Activated naive CD4-positive, alpha-beta T cell treated with anti-CD3 and anti-CD28 coated beads for 36 hours (primary cell): ENCODE measurements at places on chromosomes 7 and 10.

- no peak for DNase-seq
These were observed 85.6 kb downstream of the PRKG1 start for GRCh38 chr10:51159841-51160240.

- DNase-seq = peak; percentile 41
These were observed 197.1 kb upstream of the STK17A start for GRCh38 chr7:43385856-43386255.

DNA sequence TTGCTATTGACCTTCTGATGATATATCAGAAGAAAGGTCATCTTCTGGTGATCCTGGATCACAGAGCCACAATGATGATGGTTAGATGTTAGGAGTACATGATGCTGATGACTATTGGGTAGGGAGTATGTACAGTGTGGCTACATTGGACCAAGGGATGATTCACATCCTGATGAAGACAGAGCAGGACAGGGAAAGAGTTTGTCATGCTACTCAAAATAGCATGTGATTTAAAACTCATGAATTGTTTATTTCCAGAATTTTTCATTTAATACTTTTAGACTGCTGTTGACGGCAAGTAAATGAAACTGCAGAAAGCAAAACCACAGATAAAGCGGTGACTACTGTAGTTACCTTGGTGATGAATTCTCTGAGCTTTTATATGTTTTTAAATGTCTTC is 397.3 kb downstream of the PPP1R3A start:
- no peak for DNase-seq

- DNase-seq = no peak
These were observed 8.8 kb downstream of the PFKP start for GRCh38 chr10:3076138-3076537.

- no peak for DNase-seq
These were observed 14.6 kb downstream of the OPALIN start for GRCh38 chr10:96344178-96344577.

- no peak for DNase-seq
These were observed 223.8 kb upstream of the CCDC6 start for GRCh38 chr10:60130130-60130579.

GRCh38 chr7:8913682-8914081 is 480.3 kb downstream of the NXPH1 start:
- no peak for DNase-seq

DNA sequence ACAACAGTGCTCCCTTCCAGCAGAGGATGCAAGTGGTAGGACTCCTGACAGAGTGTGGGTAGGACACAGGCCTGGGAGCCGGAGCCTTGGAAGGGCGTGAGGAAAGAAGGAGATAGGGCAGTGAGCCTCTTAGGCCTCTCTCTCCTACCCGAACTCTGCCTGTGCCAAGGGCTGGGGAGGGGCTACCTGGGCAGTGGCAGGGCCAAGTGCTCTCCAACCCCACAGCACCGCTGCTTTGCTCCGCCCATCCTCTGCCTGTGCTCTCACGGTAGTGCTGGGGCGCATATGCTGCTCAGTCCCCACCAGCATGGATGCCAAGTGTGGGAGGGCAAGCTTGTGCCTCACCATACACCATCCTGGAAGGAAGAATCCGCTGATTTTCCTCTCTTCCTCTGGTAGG is 7.5 kb downstream of the FAM131B start:
- no peak for DNase-seq

DNA sequence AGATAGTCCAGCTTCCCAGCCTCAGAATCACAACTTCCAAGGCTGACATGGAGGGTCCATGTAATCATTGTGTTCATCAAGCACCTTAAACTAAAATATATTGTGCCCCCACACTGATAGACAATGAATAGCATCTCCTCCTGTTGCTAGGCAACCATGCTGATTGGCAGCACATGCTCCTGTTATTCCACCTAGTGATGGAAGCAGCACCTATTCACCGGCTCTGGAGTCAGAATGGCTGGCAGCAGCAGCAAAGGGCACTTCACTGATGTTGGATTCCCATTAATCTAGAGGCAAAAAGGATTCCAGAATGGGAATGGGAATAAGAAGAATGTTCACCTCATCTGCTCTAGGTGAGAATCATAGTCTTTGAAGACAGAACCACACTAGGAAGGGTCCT is 55.0 kb downstream of the RELN start:
- no peak for DNase-seq

DNA sequence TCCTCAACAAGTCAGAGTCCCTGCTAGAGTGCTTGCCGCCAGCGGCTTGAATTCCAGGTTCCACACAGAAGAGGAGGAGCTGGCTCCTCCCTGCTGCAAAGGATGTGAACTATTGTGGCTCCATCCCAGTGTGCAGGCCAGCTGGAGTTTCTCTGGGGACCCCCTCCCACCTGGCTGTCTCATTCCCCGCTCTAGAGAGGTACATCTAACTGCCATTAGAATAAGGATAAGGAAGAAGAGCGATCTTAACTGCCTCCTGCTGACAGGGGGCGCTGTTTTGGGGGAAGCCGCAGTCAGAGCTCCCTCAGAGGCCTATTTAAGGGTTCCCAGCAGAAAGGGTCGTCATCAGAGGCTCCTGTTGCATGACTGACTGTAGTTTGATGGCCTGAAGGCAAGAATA is 40.8 kb upstream of the HECW1 start:
- peak; percentile 47 for DNase-seq

DNA sequence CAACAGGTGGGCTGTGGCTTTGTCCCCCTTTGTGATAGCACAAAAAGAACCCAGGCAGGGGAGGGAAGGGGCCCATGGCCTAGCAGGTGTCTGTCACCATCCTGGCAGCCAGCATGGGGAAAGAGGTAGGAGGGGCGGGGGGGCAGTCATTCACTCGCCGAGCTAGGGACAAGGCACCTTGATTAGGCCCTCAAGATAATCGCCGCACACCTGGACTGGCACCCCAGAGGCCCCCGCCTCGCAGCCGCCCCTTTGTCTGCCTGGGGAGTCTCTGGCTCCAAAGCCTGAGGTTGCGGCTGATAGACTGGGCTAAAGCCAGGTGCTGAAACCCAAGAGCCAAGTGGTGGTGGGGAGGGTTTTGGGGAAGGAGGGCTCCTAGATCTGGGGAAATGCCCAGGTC is 151.2 kb upstream of the PCBD1 start:
- no peak for DNase-seq

GRCh38 chr7:29937132-29937531 is 52.5 kb downstream of the SCRN1 start:
- no peak for DNase-seq

DNA sequence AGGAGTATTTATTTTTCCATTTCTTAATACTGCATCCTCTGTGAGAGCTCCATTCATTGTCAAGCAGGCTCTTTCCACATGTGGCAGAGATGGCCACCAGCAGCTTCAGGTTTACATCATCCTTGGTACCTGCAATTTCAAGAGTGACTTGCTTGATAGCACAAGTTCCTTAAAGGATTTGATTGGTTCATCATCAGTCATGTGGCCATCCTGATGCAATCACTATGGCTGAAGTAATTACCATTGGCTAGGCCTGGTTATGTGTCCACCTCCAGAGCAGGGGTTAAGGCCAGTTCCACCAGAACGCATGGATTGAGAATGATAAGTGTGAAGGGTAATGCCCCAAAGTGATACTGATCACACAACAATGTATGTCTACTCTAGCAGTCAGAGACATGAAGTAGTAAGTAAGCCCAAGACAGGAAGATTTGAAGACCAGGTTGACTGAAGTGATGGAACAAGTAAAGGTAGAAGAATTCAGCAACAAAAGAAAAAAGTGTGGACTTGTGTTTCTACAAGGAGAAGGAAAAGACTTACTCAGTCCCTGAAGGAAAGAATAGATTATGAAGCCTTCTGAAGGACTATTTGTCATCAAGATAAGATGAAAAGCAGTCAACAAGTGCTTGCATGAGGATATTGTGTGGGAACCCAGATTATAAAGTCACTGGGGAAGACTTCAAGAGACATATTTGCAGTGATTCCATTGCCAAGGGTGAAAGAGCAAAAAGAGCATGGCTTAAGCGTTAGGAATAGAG is 26.4 kb upstream of the PRKAR2B start:
- no peak for DNase-seq

DNA sequence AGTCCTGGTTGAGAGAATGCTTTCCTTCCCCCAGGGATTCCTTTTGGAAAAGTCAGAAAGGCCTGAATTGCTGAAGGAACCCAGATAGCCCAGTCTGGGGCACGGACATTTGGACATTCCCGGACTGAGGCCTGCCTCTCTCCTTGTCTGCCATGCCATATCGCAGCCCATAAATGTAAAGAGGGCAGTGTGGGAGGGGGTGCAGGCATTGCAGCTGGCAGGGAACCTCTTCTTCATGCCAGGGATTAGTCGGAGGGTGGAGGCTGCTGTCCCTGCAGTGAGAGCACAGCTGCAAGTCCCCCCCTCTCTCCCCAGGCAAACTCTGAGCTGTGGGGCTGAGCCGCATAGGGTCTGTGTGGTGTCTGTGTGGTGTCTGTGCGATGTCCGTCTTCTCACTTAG is 486.0 kb upstream of the MKI67 start:
- no peak for DNase-seq

DNA sequence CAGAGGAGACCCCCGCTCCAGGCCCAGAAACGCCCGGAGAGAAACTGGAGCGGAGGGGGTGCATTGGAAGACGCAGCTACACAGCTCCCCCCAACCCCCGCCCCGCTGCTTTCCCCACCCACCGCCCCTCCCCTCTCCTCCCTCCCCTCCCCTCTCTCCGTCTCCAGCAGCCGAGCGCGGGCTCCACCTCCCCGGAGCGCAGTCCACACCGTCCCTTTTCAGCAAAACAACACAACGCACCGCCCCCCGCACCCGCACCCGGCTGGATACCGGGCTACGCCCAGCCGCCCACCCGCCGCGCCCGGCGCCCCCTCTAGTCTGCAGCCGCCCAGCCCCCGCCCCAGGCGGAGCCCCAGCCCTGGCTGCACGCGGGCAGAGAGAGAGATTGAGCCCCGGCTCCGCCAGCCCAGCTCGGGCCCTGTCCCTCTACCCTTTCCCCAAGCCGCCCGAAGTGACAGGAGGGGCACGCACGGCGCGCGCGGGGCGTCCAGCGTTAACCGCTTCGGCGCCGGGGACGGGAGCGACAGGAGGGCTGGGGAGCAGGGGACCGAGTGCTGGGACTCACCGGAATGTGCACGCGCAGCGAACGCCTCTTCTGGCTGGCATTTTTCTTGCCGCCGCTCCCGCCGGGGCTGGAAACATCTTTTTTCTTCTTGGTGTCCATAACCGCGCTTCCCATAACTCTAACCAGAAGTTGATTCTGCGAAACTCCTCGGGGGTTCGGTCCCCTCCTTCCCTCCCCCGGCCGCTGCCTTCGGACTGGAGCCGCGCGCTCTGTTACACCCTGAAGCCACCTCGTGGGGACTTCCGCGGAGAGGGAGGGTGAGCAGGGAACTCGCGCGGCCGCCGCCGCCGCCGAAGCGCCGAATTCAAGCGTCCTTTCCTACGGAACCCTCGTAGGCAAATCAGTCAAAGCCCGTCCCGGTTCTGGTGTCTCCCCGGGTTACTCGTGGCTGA is 695 bp downstream of the PRKAG2 start:
- DNase-seq = peak; percentile 67
